Kidney epithelial cell (primary cell): ENCODE measurements at places on chromosomes 2 and 18.

GRCh38 chr18:28766027-28766426 is 589.1 kb upstream of the CDH2 start:
- DNase-seq, result no peak

- DNase-seq, result no peak
These were observed 58.1 kb downstream of the KCNS3 start for GRCh38 chr2:17936599-17936998.

- no peak for DNase-seq
These were observed 54.1 kb upstream of the EPB41L5 start for GRCh38 chr2:119958670-119959268.

DNA sequence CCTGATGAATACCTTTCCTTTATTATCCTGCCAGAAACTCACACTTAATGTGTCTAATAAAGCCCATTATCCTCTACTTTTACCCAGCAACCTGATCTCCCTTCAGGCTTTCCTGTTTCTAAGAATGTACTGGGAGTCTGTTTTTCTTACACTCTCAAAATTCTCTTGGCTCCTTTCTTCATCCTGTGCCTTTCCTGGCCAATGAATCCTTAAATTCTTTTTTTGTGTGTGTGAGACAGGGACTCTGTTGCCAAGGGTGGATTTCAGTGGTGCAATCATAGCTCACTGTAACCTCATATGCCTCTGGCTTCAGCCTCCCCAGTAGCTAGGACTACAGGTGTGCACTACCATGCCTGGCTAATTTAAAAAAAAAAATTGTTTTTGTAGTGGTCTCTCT is 72.7 kb downstream of the MAP2 start:
- DNase-seq, result no peak

DNA sequence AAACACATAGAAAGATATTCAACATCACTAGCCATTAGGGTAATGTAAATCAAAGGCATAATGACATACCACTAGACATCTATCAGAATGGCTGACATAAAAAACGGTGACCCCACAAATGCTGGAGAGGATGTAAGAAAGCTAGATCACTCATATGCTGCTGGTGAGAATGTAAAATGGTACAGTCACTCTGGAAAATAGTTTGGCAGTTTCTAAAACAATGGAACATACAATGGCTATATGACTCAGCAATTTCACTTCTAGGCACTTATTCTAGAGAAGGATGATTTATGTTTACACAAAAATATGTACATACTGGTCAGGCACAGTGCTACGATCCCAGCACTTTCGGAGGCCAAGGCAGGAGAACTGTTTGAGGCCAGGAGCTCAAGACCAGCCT is 87.3 kb downstream of the COLEC12 start:
- DNase-seq, result no peak

GRCh38 chr18:5879479-5879882 is 15.8 kb downstream of the TMEM200C start:
- DNase-seq, result no peak

DNA sequence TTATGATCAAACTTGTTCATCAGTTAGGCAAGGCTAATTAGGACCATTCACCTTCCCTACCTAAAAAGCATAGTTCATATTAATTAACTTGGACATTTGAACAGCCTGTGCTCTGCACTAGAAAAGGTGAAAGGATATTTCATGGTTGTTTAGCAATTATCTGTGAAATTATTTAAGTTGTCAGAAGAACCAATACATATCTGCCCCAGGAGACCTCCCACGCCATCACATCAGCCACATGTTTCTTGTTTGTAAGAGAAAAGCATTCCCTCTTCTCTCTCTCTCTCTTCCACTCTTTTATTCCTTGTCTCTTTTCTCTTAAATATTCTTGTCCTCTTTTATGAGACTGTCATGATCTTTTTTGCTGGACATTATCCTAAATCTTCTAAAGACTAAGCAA is 282.0 kb upstream of the RND3 start:
- no peak for DNase-seq

DNA sequence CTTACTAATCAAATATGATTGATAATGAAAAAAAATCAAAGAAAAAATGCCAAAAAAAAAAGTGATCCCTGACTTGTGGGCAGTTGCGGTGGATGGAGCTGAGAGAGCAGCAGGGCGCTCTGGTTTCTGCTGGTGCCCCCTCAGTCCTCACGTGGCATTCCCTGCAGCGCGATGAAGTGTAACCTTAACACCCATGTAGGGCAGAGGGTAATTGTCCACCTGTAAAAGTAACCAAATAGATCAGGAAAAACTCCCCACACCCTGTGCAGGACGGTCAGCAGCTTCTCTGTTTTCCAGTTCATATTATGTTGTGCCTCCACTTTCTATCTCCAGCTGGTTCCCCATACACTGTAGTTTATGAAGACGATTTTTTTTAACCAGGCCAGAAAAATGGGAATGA is 25.0 kb downstream of the COA5 start:
- no peak for DNase-seq

- no peak for DNase-seq
These were observed 126.6 kb upstream of the PPP1CB start for GRCh38 chr2:28624793-28625701.

DNA sequence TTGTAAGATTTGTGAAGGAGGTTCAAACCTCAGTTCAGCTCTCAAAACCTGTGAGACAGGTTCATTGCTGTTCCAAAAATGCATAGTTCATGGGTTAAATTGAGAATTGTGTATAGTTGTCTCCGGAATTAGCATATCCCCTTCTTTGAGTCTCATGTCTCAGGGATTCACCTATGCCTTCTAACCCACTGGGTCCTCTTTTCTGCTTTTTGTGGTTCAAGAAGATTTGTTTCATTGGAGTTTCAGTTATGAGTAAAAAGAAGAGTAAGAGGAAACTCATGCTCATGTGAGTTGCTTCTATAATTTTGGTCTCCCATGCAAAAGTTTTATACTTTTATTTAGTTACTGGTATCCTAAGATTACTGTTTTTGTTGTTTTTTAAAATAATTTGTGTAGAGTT is 1219.8 kb upstream of the ZEB2 start:
- DNase-seq, result no peak

DNA sequence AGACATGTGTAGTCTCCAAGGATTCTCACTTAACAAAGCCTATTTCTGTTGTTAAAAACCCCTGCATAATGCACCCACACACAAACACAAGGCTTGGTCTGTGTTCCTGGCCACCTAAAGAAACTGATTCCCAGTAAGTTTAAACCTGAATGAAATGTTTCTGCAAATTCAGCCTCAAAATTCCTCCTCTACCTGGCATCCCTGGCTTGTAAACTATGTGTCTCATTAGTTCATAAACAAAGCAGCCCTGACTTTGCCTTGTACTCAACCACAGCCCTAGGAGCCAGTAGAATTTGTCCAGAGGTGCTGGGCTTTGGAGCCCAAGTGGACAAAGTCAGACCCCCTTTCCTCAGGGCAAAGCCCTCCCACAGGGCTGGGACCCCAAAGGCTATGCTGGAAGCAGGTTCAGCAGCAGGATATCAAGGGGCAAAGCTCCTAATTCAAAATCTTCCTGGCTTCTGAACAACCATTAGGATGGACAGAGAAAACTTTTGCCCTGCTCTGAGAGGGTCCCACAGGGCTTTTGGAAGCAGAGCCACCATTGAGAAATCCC is 2.6 kb upstream of the HOXD13 start:
- DNase-seq, result no peak

DNA sequence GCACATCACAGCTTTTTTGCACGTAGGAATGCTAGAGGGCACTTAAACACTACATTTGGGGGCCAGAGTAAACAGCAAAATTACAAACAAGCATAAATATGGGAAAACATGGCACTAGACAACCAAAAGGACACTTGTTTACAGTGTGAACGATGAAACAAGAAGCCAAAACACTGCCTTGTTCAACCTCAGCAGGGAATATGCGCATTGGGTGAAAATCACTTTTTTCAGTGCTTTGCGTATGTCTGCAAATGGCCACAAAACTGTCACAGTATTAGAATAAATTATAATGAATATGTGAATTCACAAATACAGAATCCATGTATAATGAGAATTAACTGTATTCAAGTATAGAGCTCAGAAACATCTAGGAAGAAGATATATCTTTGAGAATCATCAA is 1064.0 kb upstream of the GYPC start:
- DNase-seq, result no peak

GRCh38 chr2:290090-290722 is 2.3 kb upstream of the ALKAL2 start:
- peak; percentile 25 for DNase-seq

GRCh38 chr2:76667821-76668271 is 854.3 kb downstream of the LRRTM4 start:
- no peak for DNase-seq

DNA sequence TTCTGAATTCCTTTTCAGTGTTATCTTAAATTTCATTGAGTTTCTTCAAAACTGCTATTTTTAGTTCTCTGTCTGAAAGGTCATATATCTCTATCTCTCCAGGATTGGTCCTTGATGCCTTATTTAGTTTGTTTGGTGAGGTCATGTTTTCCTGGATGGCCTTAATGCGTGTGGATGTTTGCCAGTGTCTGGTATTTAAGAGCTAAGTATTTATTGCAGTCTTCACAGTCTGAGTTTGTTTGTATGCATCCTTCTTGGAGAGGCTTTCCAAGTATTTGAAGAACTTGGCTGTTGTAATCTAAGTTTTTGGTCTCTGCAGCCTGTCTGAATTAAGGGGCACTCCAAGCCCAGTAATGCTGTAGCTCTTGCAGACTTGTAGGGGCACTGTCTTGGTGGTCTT is 249.3 kb downstream of the ZNF385B start:
- no peak for DNase-seq

DNA sequence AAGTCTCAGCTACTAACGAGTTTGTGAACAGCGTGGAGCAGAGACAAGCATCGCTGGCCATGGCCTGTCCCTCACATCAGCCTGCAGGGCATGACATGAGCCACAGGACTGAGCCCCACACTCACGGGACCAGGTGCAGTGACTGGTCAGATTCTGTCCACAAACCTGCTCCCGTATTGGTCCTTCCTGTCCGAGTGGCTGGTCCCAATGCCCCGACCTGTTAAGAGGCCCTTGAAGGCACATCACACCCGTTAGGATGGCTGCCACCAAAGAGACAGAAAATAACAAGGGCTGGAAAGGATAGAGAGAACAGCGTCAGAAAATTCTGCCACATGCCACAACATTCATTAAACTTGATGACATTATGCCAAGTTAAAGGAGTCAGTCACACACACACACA is 403.2 kb upstream of the MYT1L start:
- no peak for DNase-seq

DNA sequence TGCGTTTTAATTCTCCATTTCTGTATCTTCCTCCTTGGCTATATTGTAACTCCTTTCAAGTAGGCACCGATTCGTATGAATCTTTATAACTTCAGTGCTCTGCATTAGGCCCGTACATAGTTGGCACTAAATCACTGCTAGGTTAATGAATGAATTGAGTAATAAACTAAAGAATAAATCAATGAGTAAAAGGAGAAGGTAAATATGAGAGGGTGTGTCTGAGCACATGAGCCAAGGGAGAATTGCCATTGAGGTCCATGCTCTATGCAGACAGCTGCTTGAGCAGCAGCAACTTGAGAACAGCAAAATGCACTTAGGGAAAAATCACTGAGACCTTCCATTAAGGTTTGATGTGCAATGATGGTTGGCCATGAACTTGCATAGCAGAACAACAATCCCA is 11.2 kb upstream of the TRPM8 start:
- no peak for DNase-seq

DNA sequence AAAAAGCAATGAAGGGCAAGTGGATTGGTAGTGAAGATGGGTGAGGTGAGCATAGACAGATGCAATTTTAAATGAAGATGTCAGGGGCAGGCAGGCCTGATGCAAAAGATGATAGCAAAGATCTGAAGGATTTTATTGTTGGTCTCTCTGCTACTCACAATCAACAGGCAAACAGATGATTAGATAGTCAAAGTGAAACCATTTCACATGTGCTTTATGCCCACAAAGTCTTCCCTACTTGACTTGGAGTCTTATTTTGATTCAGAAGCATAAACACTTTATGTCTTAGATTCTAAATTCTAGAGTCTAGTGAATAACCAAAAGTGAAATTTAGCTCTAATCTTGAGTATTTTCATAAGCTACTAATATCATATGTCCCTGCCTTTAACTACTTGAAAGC is 153.8 kb upstream of the HNRNPA3 start:
- no peak for DNase-seq

GRCh38 chr18:25834061-25834460 is 256.4 kb downstream of the SS18 start:
- DNase-seq, result no peak

GRCh38 chr18:13621446-13621849 is 104.9 kb downstream of the FAM210A start:
- DNase-seq, result no peak

DNA sequence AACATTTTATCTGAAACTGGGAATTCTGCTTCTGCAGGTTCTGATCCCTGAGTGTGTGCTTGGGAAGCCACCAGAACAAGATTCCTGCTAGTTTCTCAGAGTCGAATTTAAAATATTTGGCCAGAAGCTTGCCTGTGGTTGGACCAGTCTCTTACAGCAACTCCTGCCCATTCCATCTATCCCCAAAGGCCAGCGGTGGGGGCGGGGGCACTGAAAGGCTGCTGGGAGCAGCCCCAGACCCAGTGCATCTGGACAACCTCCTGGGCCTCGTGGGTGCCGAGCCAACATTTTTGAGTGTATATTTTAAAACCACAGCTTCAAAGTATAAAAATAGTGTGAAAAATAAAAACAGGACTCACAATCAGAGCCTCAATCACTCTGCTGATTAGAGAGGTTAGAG is 38.6 kb upstream of the ZFP36L2 start:
- DNase-seq, result no peak

DNA sequence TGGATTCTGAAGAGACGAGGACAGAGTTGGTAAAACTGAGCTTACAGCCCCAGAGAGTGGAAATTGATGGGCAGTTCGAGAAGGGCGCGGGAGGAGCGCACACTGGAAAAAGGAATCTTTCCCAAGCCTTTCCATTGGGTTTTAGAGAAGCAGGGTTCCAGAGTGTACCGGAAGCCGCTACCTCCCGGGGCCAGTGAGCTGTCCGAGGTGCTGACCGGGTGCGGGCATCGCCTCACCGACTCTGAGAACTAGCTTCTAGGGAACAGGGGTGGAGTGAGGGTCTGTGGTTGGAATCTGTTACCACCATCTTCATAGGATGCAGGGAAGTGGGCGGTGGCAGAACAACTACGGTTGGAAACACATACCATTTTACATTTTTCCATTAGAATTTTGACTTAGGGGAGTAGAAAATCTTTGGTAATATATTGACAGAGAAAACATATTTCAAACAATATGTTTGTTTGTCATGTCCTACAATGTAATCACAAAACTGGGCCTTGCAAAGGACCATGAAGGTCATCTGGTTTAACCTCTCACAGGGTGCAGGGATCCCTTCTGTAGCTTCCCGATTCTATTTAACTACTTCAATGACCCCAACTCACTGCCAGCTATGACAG is 724 bp downstream of the NMS start:
- DNase-seq, result no peak

DNA sequence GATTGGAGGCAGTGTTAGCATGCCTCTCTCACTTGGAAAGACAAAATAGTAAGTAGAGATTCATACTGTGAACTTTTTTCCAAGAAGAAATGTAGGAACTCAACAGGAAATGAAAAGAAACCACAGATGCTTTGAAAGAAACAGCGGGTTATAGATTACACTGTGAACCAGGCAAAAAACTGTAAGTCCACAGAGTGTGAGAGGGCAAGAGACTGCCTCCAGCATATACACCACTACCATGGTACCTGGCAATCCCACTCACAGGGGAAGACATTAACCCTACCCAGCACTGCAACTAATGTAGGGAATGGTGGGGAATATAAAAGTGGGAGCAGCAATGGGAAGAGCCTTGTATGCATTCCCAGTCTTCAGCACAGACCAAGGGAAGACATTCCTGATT is 150.6 kb upstream of the GALNT5 start:
- no peak for DNase-seq
